ENCODE measurements at places on chromosomes 1 and 21. TPM values are rescaled to one million over a fixed set of nuclear protein-coding genes. Genes with fewer than 3 reads are reported as not detected.

The CD1B gene
- not detected for total RNA-seq

The ANGPTL3 gene
- not detected for total RNA-seq

The SOD1 gene
- 275 TPM for total RNA-seq

The KRTAP10-1 gene
- total RNA-seq = not detected

The LMX1A gene
- not detected for total RNA-seq

The HRNR gene
- total RNA-seq = not detected

The YARS1 gene
- total RNA-seq = 159 TPM

The PRELP gene
- not detected for total RNA-seq

The TRPM2 gene
- total RNA-seq = not detected

The SYPL2 gene
- total RNA-seq = not detected

The CFAP141 gene
- total RNA-seq = not detected

The PTAFR gene
- 37.8 TPM for total RNA-seq

The CFHR1 gene
- total RNA-seq = not detected

The A3GALT2 gene
- 0.47 TPM for total RNA-seq

The HSPA6 gene
- total RNA-seq = 31.9 TPM

The IL12RB2 gene
- not detected for total RNA-seq

The OR2AK2 gene
- total RNA-seq = 0.22 TPM

The SH2D1B gene
- not detected for total RNA-seq

The KCNC4 gene
- total RNA-seq = 1.6 TPM

The TP73 gene
- 0.52 TPM for total RNA-seq

The SV2A gene
- total RNA-seq = not detected

The THEM5 gene
- total RNA-seq = not detected

The INAVA gene
- total RNA-seq = not detected

The OR6P1 gene
- total RNA-seq = not detected

The AMPD1 gene
- not detected for total RNA-seq

The OBSCN gene
- total RNA-seq = 17.5 TPM

The HYI gene
- total RNA-seq = not detected

The LCK gene
- 26.1 TPM for total RNA-seq

The SERTAD4 gene
- total RNA-seq = not detected

The C8B gene
- not detected for total RNA-seq

The GBP5 gene
- not detected for total RNA-seq

The GATAD2B gene
- 21.8 TPM for total RNA-seq

The C1QA gene
- total RNA-seq = not detected

The TMEM183A gene
- total RNA-seq = 81.0 TPM

The EDEM3 gene
- 49.7 TPM for total RNA-seq

The XCL2 gene
- not detected for total RNA-seq

The AGMAT gene
- total RNA-seq = 3.3 TPM

The TNFRSF4 gene
- not detected for total RNA-seq

The OXCT2 gene
- total RNA-seq = not detected
